ENCODE measurements at places on chromosomes 7 and 10.

DNA sequence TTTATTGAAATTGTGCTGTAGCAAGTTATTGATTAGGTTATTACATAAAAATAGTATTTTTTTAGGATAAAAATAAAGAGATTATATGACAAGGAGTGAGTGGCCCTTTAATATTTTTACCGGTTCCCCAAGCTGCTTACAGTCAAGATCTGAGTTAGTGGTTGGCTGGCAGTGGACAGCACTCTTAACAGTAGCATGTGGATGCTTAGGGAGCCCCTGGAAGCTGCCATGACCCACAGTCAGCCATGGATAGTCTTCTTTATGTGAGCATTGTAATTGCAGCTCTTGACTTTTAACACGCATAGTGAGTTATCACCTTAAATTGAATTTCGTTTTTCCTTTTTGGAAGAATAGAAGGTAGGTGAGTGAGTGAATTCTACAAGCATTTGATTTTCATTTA is 22.1 kb downstream of the RAB18 start:
- DNase-seq = no peak

DNA sequence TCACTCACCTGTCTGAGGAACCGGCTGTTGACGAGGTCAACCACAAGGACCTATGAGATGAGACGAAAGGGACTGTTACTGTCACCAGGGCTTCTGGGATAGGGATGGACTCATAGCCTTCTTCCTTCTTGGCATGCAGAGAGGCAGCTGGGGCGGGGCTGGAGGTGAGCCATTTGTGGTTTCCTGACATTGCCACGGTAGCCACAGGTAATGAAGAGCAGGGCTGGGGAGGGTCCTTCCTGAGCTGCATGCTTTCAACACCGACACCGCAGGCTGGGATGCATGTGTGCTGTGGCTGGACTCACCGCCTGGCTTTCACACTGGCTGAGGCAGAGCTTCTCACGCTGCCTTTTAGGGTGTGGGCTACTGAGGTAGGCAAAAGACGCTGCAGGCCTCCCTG is 46.4 kb upstream of the MKRN1 start:
- DNase-seq = no peak

GRCh38 chr7:152869677-152870051 is 110.1 kb downstream of the ACTR3B start:
- no peak for DNase-seq

DNA sequence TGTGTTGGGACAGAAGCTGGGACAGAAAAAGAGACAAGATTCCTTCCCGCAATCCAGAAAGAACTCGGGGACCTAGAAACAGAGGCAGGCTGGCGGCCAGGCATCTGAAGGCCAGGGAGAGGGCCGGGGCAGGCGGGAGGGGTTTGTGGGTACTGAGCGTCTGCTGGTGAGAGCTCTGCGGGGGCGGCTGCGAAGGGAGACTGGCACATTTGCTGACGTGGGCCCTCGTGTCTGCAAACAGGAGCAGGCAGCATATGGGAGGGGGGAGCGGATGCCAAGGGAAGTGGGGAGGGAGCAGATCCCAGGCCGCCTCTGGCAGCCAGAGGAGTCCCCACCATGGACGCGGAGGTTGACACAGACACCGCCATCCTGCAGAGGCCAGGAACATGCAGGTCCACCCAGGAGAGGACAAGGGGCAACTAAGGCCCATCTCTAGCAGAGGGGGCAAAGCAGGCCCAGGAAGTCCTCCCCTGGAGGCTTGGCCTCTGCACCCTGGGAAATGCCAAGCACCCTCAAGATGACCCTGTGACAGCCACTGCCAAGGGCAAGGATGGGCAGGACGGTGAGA is 32.2 kb downstream of the KCNH2 start:
- no peak for DNase-seq

- no peak for DNase-seq
Observed at GRCh38 chr10:8159341-8160165, 105.1 kb downstream of the GATA3 start.

DNA sequence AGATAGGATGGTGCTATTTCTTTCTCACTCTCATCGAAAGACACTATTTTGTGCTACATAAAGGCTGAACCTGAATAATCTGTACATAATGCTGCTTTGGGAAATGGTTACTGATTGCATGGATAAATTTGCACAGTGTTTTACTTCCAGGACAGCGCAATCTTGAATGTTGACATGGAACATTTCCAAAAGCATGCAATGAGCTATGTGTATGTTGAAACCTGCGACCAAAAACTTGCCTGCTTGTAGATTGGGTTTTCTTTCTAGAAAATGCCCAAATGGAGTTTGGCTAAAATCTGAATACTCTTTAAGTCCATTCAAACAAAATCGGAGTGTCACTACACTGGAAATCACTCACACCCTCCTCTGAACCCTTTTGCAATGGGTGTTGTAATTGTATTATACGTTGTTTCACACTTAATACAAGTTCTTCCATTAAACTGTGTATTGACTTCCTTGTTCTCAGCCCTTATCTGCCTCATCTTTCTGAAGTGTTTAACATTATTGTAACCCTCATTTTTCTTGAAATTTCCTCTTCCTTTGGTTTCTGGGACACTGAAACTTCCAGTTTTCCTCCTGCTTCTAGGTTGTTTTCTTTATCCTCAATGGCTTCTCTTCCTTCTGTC is 73.7 kb upstream of the CAPZA2 start:
- no peak for DNase-seq

DNA sequence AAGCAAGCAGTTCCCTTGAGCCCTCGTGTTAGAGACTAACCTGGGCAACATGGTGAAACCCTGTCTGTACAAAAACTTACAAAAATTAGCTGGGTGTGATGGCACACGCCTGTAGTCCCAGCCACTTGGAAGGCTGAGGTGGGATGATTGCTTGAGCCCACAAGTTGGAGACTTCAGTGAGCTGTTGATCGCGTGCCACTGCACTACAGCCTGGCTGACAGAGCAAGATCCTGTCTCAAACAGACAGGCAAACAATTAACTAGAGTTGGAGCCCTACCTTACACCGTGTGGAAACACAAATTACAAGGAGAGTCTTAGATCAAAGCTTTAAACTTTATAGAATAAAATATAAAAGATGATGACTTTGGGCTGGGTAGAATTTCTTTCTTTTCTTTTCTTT is 219.5 kb downstream of the CUX1 start:
- DNase-seq = no peak

GRCh38 chr10:50426485-50426884 is 175.2 kb upstream of the ASAH2 start:
- no peak for DNase-seq

DNA sequence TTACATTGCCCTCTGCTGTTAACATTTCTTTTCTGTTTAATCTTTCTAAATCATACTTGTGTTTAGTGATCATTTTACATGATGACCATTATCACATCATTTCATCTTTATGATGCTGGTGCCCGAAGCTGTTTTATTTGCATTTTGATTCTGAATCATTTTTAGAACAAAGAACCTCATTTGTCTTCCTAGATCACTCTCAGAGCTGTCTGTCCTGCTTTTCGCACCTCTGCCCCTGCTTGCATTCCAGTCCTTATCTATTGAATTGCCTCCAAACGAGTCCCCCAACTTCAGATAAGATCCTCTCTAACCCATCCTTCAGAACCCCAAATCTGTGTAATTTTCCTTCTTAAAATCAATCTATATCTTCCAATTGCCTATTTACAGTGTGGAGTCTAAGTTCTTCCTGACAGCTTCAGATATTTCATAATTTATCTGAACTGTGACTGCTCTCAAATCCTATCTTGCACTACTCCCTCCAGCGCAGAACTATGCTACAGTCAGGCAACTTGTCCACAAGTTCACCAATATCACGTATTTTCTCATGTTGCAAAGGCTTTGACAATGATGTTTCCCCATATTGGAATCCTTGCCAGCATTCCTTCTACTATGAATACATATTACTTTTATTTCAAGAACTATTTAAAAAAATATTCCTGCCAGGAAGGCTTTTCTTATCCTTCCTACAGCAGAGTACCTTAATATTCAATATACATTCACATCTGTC is 346.5 kb upstream of the CACNA2D1 start:
- no peak for DNase-seq

GRCh38 chr10:98878921-98879320 is 356.7 kb downstream of the HPSE2 start:
- no peak for DNase-seq

GRCh38 chr10:60848126-60848525 is 69.8 kb downstream of the CDK1 start:
- DNase-seq = no peak

DNA sequence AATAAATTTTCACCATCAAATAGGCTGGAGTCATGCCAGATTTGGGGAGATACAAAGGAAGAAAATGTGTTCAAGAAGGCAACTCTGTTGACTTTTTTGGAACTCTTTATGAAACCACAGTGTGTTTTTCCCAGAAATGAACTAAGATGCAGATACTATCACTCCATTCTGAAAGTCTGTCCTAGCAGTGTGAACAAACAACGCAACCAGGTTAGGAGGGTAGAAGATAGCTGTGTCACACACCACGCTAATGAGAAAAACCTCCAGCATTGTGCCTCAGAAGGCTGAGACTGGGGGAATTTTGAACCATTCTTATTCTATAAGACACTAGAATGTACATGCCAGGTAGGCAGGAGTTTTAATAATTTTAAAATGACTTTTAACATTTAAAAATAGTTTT is 15.9 kb upstream of the ATP6V0A4 start:
- no peak for DNase-seq

All from DMS153 (cell line).